CD4-positive, CD25-positive, alpha-beta regulatory T cell (primary cell): ENCODE measurements at places on chromosomes 11 and 22.

DNA sequence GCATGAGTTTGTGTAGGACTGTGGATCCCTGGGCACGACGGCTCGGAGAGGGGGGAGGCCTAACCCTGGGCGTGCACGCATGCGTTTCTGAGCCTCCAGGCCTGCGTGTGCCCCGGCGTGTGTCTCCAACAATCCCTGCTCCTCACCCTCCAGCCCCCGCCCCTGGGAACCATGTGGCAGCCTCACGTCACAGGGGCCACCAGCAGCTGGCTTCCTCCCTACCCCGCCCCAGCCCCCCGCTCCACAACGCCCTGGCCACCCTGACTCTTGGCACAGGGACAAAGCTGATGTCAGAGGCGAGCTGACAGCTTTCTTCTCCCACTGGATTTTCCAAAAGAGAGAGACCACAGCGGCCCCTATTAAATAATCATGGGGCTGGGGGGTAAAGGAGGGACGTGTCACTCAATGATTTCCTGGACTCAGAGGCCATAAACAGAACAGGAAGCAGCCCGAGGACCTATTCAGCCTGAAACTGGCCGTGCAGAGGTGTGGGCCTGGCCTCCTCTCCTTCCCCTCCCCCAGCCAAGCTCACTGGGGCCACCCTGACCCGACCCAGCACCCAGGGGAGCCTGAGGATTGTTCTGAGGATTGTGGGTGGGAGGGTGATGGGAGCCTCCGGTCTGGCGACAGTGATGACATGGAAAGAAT is 6.8 kb upstream of the LIF start:
- DNase-seq = no peak

DNA sequence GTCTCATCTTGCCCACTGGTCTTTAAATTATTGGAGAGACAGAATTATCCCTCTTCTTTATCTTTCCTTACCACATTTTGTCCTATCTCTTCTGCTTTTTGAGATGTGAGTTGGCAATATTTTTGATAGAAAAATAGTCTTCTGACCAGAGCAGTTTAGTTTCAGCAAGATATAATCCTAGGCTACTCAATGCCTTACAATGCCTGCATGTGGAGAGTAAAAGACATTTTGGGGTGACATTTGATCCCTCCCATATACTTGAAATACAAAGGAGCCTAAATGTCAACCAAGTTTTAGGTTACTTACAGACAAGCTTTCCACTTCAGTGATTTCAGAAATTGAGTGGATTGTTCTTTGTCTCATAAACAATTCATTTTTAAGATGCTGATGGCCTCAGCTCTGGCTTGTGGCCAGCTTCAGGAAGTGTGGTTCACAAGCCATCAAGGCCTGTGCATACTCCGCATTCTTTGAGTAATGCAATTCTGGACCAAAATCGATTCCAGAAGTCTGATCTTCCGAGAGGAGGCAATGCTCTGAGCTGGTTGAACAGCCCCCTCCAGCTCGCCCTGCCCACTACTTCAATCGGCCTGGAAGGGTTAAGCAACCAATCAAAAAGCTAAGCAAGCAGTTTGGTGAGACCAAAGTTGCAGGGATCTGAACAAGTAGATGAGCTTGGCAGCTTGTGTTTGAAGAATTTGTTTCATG is 274.4 kb downstream of the BLID start:
- DNase-seq = no peak

GRCh38 chr11:47333526-47333845 is 19.0 kb downstream of the MYBPC3 start:
- no peak for DNase-seq

GRCh38 chr11:40162901-40163883 is 1296.3 kb downstream of the LRRC4C start:
- no peak for DNase-seq

DNA sequence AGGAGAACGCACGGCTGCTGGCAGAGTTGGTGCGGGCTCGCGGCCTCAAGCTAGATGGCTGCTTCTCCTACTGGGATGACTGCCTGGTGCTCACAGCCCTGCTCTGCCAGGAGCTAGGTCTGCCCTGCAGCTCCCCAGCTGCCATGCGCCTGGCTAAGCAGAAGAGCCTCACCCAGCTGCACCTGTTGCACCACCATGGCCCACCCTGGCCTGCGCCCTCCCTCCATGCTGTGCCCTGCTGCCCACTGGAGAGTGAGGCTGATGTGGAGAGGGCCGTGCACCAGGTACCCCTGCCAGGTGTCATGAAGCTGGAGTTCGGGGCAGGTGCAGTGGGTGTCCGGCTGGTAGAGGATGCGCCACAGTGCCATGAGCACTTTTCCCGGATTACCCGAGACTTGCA is 4.8 kb upstream of the RPS6KB2 start:
- DNase-seq = no peak

DNA sequence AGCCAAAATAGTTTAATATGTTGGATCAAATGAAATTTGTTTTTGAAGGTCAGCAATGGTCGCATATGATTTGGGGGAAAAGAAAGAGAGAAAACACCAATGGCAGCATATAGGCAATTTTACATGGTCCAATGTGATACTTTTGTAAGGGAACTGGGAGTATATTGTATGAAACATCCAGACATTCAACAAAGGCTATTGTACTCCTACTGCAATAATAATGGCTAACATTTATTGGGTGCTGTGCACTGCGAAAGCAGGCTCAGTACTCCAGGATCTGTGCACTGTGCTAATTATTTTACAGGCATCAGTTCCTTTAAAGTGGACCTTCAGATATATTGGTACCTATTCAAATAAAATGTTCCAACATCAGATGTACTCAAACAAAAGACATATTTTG is 5.9 kb upstream of the OR10V1 start:
- DNase-seq = no peak

- no peak for DNase-seq
These were observed 29.9 kb upstream of the LRRC32 start for GRCh38 chr11:76700177-76701100.

DNA sequence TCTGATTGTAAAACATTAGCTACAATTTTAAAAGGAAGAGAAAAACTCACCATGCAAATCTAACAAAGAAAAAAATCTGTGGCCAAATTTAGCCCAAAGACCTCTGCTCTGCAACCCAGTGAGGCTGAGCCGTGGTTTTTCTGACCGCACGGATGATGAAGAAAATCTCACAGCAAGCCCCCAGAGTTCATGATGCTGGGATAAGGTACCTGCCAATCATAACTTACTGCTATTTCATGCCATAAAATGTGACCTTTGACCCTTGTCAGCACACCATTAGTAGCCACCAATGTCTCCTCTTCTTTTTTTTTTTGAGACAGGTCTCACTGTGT is 11.1 kb downstream of the CERK start:
- DNase-seq = no peak

DNA sequence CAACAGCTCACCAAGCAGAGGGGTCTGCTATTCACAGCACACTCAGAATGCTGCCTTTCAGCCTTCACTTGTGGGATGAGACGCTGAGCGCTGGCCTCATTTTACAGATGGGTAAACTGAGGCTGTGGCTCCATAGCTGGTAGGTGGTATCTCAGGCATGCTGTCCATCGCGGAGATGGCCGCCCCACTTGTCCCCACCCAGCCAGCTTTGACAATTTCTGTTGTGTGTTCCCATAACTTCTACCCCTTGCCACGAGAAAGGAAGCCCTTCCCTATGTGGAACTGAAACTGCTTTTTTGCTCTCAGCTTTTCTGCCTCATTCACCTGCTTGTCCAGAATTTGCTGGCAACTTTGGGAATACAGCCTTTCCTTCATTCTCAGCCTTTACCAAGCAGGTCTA is 36.1 kb upstream of the NNMT start:
- DNase-seq = no peak
